ENCODE measurements at places on chromosomes 1 and 21. TPM values are rescaled to one million over a fixed set of nuclear protein-coding genes. Genes with fewer than 3 reads are reported as not detected.

DNA sequence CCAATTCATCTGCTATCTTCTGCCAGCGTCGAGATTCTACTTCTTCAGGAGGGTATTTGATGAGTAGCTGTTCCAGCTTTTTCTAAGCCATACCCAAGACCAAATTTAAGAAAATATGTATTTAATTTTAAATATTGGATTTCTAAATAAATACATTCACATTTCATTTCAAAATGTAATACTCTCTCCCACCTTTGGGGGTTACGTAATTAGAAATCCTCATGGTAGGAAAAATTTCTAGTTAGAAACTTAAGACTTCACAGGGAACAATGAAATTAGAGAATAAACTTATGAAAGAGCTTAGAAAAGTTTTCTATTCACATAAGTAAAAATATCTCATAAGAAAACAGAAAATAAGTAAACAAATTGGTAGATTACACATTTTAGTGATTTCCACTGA is 102.9 kb downstream of the ZZZ3 start:
- peaks cover 8% of the 10 kb centered on the region for H3K4me1 ChIP-seq
- H3K4me3 ChIP-seq: no peak overlapping the region
- no peaks in the 10 kb centered on the region for H3K27me3 ChIP-seq
- DNase-seq: no peak
- H3K27ac ChIP-seq: no peak overlapping the region

- H3K4me1 ChIP-seq: peaks cover 81% of the 10 kb centered on the region
- H3K36me3 ChIP-seq: peaks cover 10% of the 10 kb centered on the region
- DNase-seq: peak; percentile 14
- peak overlapping the region; percentile 58 for H3K4me3 ChIP-seq
Measured at GRCh38 chr21:37407719-37408420, 41.3 kb downstream of the DYRK1A start.

C1QTNF12 gene
- total RNA-seq: 14.2 TPM

DNA sequence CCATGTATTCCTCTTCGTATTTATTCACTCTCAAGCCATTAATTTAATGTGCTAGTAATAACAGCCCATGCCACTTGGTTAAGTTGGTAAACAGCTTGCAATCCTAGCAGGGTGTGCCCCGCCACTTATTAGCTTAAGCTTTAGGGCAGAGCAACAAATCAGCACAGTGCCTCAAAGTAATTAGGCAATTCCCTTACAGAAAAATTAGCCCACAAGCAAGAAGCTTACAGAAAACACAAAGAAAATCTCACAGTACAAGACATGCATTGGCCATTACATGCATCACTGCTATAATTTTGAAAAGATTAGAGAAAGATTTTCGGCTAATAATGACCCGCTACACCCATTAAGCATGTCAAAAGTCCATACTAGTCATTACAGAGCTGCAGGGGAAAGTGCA is 47.6 kb downstream of the TGFB2 start:
- H3K4me3 ChIP-seq: no peak overlapping the region
- no peak for DNase-seq
- H3K4me1 ChIP-seq: no peaks in the 10 kb centered on the region
- H3K27ac ChIP-seq: no peak overlapping the region
- no peaks in the 10 kb centered on the region for H3K36me3 ChIP-seq
- H3K27me3 ChIP-seq: peaks cover 38% of the 10 kb centered on the region

GRCh38 chr1:58845942-58846341 is 62.1 kb upstream of the JUN start:
- H3K4me1 ChIP-seq: peaks cover 14% of the 10 kb centered on the region
- H3K36me3 ChIP-seq: no peaks in the 10 kb centered on the region
- H3K4me3 ChIP-seq: no peak overlapping the region
- no peak for DNase-seq
- no peaks in the 10 kb centered on the region for H3K27me3 ChIP-seq
- H3K27ac ChIP-seq: no peak overlapping the region

DNA sequence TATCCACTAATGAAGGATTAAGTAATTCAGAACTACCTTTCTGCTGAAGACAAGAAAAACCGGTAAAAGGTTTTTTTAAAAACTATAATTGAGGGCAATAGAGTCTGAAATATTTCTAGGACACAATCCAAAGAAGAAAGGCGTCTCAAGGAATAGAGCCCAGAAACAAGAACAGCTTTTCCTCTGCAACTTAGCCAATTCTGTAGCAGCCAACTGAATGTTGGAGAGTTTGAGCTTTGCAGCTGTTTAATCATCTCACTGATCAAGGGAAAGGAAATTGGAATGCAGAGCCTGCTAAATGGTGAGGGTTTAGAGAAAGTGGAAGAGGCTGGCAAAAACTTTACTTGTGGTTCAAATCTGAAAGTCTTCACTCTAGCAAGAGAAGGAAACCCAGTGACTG is 818.9 kb downstream of the KCNT2 start:
- no peaks in the 10 kb centered on the region for H3K4me1 ChIP-seq
- no peaks in the 10 kb centered on the region for H3K36me3 ChIP-seq
- no peak overlapping the region for H3K4me3 ChIP-seq
- H3K27ac ChIP-seq: no peak overlapping the region
- no peak for DNase-seq
- no peaks in the 10 kb centered on the region for H3K27me3 ChIP-seq

GRCh38 chr1:49630156-49630555 is 393.6 kb downstream of the AGBL4 start:
- no peaks in the 10 kb centered on the region for H3K4me1 ChIP-seq
- H3K27me3 ChIP-seq: no peaks in the 10 kb centered on the region
- no peak overlapping the region for H3K4me3 ChIP-seq

DNA sequence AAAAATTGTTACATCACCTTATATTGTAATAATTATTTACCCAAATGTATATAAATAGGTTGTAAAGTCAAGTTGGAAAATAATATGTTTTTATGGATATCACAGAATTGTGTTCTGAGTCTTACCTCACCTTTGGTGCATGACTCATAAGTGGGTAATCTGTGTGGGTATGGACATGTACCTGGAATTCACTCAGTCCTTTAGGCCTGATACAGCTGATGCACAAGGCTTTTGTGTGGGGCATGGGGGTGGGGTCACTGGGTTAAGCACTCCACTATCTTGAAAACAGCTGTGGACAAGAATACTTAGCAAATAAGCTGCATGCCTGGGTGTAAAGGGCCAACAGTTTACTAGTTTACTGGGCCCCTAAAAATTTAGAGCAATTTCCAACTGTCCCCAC is 34.4 kb downstream of the INKA2 start:
- DNase-seq: no peak
- no peaks in the 10 kb centered on the region for H3K27me3 ChIP-seq
- peaks cover 54% of the 10 kb centered on the region for H3K4me1 ChIP-seq

UMODL1 gene
- 0.89 TPM for total RNA-seq

GRCh38 chr1:24424990-24425389 is 9.4 kb downstream of the NIPAL3 start:
- DNase-seq: no peak
- no peak overlapping the region for H3K27ac ChIP-seq
- no peak overlapping the region for H3K4me3 ChIP-seq
- peaks cover 6% of the 10 kb centered on the region for H3K36me3 ChIP-seq

DNA sequence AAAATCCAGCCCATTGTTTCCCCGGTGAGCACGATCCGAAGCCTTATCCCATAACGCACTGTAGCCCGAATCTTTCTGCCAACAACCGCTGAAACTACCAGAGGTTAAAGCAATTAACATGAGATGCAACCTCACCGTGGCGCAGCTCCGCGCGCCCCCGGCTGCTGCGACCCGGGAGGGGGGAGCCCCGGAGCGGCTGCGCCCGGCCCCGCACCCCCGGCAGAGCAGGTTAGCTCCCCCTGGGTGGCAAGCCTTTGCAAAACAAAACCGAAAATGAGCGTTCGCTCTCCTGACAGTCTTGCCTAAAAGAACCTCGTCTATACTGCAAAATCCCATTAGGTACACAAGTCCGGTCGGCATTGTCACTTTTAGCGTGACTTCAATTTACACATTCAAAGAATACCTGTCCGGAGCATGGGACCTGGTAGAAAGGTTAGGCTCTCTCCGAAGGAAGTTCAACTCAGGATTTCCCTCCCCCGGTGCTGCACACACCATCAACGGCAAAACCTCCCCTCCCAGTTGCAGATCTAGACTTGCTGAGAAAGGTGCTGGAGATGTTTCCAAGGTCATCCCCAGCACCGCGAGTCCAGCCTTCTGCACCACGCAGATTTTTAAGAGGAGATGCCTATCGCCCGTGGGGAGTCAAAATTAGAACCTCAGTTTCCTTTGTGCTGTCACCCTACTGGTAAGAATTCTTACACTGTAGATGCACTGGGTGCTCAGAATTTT is 107.5 kb downstream of the ZNF281 start:
- H3K27me3 ChIP-seq: peaks cover 30% of the 10 kb centered on the region
- peak; percentile 71 for DNase-seq
- H3K27ac ChIP-seq: no peak overlapping the region
- no peaks in the 10 kb centered on the region for H3K36me3 ChIP-seq
- H3K4me3 ChIP-seq: peak overlapping the region; percentile 88
- H3K4me1 ChIP-seq: peaks cover 14% of the 10 kb centered on the region

DNA sequence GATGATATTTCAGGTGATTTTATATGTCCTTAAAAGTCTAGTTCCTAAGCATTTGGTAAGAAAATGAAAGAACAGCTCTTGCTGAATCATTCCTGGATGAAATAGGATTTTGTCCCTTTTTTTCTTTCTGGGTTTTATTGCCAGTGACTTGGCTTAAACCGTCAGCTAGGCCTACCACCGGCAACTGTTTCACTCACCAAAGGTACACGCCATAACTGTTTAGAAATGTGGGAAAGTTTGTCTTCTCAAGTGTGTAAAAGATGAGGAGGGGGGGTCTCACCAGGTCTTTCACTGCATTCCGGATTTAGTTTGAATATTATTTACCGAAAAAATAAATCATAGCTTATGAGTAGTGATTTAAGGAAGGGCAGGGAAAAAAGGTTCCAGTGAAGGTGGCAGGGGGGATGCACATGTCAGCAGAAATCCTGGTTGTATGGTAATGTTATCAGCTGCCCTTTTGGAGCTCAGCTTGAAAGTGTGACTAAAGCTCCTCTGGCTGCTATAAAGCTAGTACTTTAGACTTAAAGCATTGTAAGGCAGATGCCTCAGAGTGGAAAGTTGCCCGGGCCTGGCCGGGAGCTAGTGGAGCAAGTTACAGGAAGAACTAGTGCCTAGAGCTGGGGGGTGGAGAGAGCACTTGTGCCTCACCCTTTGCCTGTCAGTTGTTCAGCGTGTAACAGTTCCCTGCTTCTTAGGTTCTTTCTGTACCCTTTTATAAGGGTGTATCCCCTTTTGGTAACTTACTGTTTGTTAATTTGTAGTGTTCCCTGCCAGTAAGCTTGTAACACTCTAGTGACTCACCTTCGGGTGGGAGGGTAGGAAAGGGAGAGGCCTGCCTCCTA is 3.1 kb downstream of the ATP1A1 start:
- H3K4me3 ChIP-seq: peak overlapping the region; percentile 96
- H3K36me3 ChIP-seq: peaks cover 6% of the 10 kb centered on the region
- peaks cover 77% of the 10 kb centered on the region for H3K4me1 ChIP-seq
- peak overlapping the region; percentile 96 for H3K27ac ChIP-seq

DNA sequence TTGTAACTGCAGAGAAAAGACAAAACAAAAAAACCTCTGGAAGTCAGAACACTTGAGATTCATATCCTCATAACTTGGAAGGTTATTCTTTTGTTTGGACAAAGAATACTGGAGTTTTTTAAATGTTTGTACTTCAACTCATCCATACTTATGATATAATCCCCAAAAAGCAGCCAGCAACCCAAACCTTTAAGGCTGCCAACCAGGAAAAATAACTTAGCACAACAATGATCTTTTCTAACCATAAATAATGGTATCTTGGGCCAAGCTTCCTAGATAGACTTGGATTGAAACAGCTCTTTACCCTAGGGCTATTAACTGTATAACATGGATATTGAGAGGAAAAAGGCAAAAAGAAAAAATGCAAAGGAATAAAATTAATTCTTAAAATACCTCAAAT is 335.1 kb downstream of the LTN1 start:
- no peak overlapping the region for H3K4me3 ChIP-seq
- no peaks in the 10 kb centered on the region for H3K27me3 ChIP-seq
- H3K27ac ChIP-seq: no peak overlapping the region
- H3K36me3 ChIP-seq: no peaks in the 10 kb centered on the region

- H3K4me3 ChIP-seq: no peak overlapping the region
- H3K27ac ChIP-seq: no peak overlapping the region
- no peaks in the 10 kb centered on the region for H3K27me3 ChIP-seq
- no peaks in the 10 kb centered on the region for H3K4me1 ChIP-seq
- H3K36me3 ChIP-seq: no peaks in the 10 kb centered on the region
Measured at GRCh38 chr1:85386068-85386722, 78.8 kb downstream of the DDAH1 start.

GRCh38 chr1:117092594-117092993 is 29.0 kb downstream of the TRIM45 start:
- no peak overlapping the region for H3K4me3 ChIP-seq
- H3K27ac ChIP-seq: peak overlapping the region; percentile 61
- DNase-seq: no peak
- no peaks in the 10 kb centered on the region for H3K27me3 ChIP-seq
- peaks cover 23% of the 10 kb centered on the region for H3K36me3 ChIP-seq

- DNase-seq: no peak
- H3K4me1 ChIP-seq: no peaks in the 10 kb centered on the region
- peaks cover 6% of the 10 kb centered on the region for H3K36me3 ChIP-seq
Measured at GRCh38 chr1:180190091-180190490, 35.4 kb downstream of the QSOX1 start.

- no peak for DNase-seq
- H3K4me1 ChIP-seq: peaks cover 11% of the 10 kb centered on the region
- no peak overlapping the region for H3K4me3 ChIP-seq
- H3K27ac ChIP-seq: no peak overlapping the region
- H3K27me3 ChIP-seq: no peaks in the 10 kb centered on the region
- H3K36me3 ChIP-seq: peaks cover 3% of the 10 kb centered on the region
Measured at GRCh38 chr1:223508796-223509195, 115.6 kb downstream of the CCDC185 start.

SPATA45 gene
- total RNA-seq: not detected

DNA sequence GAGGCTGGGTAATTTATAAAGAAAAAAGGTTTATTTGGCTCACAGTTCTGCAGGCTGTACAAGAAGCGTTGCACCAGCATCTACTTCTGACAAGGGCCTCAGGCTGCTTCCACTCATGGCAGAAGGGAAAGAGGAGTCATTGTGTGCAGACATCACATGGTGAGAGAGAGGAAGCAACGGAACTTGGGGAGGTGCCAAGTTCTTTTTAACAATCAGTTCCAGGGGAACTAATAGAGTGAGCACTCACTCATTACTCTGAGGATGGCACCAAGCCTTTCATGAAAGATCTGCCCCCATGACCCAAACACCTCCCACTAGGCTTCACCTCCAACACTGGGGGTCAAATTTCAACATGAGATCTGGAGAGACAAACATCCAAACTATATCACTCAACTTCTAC is 77.2 kb downstream of the DDAH1 start:
- no peak overlapping the region for H3K4me3 ChIP-seq
- H3K27ac ChIP-seq: no peak overlapping the region
- no peaks in the 10 kb centered on the region for H3K4me1 ChIP-seq
- DNase-seq: no peak

NEK2 gene
- total RNA-seq: 41.9 TPM

GRCh38 chr1:11707621-11708276 is 16.2 kb downstream of the DRAXIN start:
- no peaks in the 10 kb centered on the region for H3K4me1 ChIP-seq
- DNase-seq: no peak
- peaks cover 7% of the 10 kb centered on the region for H3K27me3 ChIP-seq
- no peaks in the 10 kb centered on the region for H3K36me3 ChIP-seq

Data from activated T-cell treated with anti-CD3 and anti-CD28 coated beads, Interleukin-2, amount 50 U/mL, for 72 hours (primary cell).